ENCODE measurements at places on chromosomes 4 and X.

DNA sequence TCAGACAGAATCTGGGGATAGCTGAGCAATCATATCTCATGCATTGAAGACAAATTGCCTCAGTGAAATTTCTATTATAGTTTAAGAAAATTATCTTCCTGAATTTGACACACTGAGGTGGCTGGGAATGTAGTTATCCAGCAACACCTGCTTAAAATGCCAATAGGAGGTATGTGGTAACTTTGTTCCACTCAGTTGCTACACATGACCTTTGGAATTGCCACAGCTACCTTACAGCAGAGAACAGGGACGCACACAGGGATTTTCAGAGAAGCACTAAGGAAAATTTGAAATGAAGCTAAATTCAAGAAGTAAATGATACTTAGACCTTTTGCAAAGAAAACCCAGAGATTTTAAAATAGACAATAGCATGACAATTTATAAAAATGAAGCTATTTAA lies 264.6 kb downstream of the IL1RAPL1 start:
- no peak for DNase-seq

DNA sequence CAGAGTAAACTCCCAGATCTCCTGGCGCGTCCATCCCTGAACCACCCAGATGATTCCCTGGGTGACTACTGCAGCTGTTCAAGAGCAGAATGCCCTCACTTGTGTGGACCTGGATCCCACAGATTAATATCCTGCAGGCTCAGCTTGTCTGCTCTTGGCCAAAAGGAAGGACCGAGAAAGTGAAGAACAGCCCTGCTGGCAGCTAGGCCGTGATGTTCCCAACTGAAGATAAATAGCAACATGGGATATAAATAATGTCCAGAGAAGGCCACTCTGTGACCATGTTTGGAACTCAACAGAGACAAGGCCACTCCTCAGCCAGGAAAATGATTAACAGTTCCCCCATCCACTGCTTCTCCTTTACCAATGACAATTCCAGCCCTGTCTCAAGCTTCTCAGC lies 21.5 kb downstream of the SUPT20HL2 start:
- no peak for DNase-seq

GRCh38 chr4:111045992-111046391 lies 423.1 kb upstream of the PITX2 start:
- no peak for DNase-seq

- no peak for DNase-seq
Observed at GRCh38 chr4:110061076-110061475, 137.3 kb downstream of the ELOVL6 start.

DNA sequence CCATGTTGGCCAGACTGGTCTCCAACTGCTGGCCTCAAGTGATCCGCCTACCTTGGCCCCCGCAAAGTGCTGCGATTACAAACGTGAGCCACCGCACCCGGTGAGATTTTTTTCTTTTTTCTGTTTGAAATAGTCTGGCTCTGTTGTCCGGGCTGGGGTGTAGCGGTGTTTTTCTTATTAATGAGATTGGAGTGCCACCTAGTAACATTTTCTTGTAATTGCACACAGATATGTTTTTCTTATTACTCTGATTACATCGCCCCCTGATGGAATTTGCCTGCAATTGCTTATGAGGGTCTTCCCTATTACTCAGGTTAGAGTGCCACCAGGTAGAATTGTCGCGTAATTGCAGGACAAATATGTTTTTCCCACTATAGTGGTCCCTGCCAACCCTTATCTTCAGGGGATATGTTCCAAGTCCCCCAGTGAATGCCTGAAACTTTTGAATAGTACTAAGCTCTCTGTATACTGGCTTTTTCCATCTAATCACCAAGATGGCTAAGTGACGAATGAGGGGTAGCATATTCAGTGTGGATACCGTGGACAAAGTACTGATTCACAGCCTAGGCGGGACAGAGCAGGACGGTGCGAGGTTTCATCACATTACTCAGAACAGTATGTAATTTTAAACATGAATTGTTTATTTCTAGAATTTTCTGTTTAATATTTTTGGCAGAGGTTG lies 8.6 kb upstream of the PDHA1 start:
- DNase-seq, result no peak

DNA sequence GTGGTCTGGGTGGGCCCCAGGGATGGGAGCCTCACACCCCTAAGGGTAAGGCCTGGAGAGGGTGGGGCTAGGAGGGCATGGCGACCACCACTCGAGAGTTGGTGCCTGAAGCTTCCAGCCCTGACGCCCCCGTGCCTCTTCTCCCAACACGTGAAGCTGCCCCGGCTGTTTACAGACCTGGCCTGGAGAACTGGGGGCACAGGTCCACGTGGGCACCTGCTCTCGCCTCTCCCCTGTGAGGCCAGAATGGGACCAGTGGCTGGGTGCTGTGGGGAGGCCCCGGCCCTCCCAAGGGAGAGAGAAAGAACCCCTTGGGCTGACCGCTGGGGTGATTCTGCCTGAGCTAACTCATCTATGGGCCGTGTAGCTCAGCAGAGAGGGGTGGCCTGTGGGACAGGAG lies 15.5 kb downstream of the NAT8L start:
- DNase-seq, result no peak

All from activated CD8-positive, alpha-beta memory T cell treated with anti-CD3 and anti-CD28 coated beads for 1 hour (primary cell).